Neuronal stem cell (in vitro differentiated cells): ENCODE measurements at places on chromosomes 2 and 18.

DNA sequence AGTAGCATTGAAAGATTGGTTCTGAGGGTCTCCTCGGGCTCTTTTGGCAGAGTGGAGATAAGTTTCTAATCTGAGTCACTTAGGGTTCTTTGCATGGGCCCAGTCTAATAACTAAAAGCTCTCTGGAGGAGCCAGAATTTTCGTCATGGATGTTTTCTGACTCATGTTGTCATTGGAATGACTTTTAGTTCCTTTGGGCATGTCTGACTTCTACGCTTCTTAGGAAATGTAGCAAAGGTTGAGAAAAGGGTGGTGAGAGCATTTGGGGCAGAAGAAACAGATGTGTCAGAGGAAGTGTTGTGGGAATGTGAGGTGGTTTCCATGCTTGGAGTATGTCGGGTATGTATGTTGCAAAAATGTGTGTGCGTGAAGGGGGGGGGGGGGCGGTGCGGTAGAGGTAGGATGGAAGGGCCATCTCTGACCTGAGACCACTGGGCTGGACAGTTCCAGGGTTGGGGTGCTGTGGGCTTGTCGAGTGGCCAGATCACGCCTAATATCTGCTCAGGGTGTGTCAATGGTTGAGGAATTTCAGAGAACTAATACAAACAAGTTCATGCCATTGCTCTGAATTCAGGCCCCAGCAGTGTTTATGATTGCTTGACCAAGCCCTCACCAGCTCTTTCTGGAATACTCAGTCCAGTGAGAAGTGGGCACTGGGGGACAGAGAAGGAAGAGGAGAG is 26.9 kb downstream of the KLHL29 start:
- DNase-seq, result no peak

DNA sequence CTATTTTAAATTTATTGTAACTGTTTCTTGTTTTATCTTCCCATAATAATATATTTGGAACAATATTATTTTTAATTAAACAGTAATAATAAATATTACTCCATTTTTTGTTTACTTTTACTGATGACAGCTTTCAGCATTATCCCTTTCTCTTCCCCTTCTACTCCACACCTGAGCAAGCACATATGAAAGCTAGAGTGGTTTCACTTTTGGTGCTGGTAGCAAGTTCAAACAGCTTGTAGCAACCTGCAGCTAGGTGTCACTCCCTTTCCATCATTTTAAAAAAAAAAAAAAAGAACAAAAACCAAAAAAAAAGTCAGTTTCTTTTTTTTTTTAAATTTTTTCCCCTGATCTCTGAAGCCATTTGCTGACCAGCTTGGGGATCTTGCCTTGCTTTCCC is 801.8 kb downstream of the CCDC85A start:
- no peak for DNase-seq

- DNase-seq, result no peak
Measured at GRCh38 chr2:36266536-36267121, 88.9 kb upstream of the CRIM1 start.

GRCh38 chr18:9428301-9428706 is 47.0 kb upstream of the RALBP1 start:
- no peak for DNase-seq

DNA sequence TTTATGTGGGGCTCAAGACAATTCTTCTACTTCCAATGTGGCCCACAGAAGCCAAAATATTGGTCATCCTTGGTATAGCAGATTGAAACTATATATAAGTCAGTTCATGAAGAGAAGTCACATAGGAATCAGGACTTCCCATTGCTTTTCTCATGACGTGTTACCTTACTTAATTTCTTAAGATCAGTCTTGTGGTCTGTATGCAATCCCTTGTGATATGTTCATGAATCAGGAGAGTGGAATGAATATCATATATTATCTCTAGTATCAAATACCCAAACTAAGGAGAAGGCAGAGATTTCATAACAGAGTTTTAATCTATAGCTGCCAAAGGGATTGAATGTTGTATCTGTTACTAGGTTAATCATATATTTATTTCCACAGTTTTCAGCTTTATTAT is 1390.4 kb downstream of the SUCLG1 start:
- no peak for DNase-seq

- DNase-seq, result no peak
Measured at GRCh38 chr2:234994438-234995321, 42.9 kb downstream of the SH3BP4 start.

GRCh38 chr2:71679491-71679890 is 226.1 kb downstream of the DYSF start:
- no peak for DNase-seq

GRCh38 chr2:30631051-30631671 is 176.1 kb downstream of the CAPN13 start:
- no peak for DNase-seq

GRCh38 chr2:7358865-7359447 is 441.7 kb downstream of the RNF144A start:
- no peak for DNase-seq

- no peak for DNase-seq
Measured at GRCh38 chr2:28927878-28928277, 33.4 kb downstream of the WDR43 start.

GRCh38 chr18:45157576-45157975 is 457.7 kb upstream of the SLC14A2 start:
- no peak for DNase-seq

DNA sequence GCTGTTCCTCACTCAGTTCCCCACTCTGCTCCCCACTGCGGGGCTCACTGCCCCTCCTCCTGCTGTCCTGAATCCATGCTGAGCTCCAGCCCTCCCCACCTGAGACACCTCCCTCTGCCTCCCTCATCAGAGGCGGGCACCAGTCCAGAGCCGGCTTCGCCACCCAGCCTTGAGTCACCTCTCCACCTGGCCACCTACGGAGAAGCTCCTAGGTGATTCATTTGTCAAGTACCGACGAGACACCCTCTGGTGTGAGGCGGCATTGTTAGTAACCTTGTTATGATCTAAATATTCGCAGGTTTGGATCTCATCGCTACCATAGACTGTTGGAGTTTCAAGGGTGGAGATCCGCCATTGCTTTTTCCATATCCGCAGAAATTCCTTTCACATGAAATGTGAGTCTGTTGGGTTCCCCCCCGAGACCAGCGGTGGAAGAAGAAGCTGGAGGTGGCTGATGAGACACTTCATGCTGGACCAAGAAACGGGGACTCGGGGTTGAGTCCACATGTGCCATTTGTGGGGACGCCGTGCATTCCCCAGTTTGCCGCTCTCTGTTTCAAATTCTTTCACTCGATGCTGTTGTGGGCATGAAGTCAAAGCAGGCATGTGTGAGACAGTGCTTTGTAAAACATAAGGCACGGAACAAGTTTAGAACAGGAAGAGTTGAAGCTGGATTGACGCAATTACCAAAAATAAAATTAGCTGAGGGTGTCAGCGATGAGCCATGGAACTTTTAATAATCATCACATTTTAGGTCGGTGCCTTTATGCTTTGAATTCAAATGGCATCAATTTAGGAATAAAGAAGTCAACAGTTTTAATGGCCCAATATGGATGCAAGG is 259.8 kb upstream of the HDAC4 start:
- DNase-seq, result no peak

GRCh38 chr2:151261231-151261976 is at the start of gene RBM43:
Gene RBM43 (minus strand): TSS chr2:151261863. CDS start chr2:151261727, 136 bp downstream.
- DNase-seq, result peak; percentile 62

- DNase-seq, result no peak
Measured at GRCh38 chr2:58606799-58607198, 365.7 kb upstream of the FANCL start.

DNA sequence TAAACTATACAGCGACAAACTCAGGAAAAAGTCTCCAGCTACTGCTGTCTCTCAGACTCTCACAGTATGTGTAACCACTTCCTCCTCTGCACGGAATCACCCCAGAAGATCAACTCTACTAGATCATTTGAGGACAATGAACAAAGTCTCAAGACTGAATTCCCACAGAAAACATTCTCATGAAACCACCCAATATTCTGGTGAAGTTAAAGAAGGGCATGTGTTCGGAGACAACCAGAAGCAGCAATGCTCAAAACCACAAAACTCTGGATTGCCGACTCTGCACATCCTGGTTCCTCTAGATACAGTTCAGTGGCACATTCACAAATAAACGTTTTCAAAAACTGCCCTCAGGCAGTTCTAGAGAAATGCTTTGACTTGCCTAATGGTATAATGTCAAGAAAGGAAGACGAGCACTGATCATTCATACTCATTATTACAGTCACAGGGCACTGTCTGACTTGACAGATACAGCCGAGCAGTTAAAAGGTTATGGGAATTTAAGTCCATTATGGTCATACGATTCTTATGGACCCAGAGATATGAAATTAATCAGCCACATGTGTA is 91.9 kb upstream of the STK17B start:
- DNase-seq, result no peak
